ENCODE measurements at places on chromosomes 2 and 18.

GRCh38 chr18:54479365-54479764 is 111.7 kb upstream of the DYNAP start:
- no peak for DNase-seq

DNA sequence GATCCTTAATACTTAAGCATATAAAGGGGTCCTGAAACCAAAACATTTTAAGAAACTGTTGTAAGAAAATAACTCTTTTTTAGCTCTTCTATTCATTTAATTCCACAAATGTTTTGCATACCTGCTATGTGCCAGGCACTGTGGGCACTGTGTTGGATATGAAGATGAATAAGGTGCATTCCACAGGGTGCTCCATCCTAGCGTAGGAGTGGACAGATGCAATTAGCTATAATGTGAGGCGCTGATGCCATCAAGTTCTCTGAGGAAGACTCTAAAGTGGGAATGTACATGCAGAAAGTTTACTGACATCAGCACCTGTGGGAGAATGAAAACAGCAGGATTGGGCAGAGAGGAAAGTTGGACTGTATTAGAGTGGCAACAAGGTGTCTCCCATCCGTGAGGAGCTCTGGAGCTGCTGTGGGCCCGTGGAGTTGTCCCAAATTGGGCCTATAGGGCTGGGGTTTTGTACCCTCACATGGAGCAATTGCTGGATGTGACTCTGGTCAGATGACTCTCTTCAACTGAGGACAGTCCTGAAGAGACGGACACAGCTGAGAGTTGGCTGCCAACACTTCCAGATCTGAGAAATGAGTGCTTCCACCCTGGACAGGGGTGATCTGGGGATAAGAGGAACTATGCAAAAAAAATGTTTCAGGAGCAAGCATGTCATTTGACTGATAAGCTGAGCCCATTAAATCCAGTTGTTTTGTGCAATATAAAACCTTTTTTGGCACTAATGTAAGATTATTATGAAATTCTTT is 22.3 kb downstream of the CD8A start:
- no peak for DNase-seq

GRCh38 chr2:23524261-23524706 is 139.3 kb downstream of the KLHL29 start:
- no peak for DNase-seq

DNA sequence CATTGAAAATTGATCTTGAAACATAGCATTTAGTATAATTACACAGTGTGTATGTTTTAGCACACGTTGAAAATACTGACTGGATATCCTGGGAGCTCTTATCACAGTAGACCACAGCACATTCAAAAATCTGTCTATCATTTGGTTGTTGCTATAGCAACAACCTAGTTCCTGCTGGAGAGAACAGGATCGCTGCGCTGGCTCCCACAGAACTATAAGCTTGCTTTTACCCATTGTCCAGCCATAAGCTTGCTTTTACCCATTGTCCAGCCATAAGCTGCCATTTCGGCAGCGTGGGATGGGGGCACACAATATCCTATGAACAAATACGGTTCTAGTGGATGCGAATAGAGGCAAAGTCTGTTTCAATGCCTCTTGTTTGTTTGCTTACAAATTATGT is 70.4 kb upstream of the ST6GAL2 start:
- DNase-seq, result no peak

DNA sequence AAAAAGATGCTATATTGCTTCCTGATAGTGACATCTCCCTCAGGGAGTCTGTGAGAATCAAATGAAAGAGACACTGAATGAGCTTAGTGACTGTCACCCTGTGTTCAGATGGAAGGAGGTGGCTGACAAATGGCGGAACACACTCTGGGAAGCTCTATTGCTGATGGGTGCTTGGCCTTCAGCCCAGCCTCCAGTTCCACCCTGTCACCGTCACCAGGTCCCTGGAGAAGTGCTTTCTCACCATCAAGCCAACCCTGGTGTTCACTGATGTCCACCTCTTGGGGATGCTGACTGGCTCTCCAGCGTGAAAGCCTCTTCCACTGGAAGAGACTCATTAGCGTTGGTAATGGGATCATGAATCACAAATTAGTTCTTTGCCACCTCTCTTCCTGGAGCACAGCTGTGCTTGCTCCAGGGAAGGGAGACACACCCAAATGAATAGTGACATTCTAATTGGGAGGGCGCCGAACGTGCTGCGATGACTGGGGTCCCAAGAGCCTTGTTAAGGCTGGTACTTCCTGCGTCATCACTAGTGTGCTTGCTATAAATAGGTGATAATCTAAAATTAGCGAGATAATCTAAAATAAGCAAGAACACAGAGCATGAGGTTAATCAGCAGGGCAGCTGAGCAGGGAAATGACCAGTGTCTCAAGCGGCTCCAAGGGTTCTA is 154.0 kb downstream of the CLIP4 start:
- DNase-seq, result no peak

- no peak for DNase-seq
Observed at GRCh38 chr2:176579608-176580007, 310.4 kb downstream of the MTX2 start.

DNA sequence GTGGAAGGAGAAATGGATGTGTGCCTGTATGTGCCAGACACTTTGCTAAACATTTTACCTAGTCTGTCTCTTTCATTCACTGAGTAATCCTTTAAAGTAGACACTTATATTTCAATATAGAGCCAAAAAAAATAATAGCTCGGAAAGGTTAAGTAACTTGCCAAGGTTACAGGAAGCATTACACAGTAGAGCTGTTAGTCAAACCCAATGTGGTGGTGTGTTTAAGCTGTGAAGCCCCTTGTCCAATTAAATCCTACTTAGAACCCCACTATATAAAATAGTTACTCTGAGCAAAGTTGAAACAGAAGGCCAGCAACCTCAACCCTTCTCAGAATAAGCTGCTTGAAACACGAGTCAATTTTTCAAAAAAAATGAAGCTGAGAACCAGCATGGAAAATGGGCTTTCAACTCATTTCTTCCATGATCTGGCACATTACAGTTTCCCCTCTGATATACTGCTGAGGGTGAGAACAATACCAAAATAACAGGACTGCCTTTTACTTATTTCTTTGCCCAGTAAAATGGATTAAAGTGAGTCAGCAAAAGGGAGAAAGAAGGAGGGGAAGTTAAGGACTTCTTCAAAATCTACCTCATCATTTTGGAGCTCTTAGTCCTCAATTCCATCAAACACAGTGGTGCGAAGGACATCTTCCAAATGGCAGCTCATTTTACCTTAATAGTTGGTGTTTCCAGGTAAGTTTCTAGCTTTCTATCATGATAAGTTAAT is 7.9 kb downstream of the RDH14 start:
- no peak for DNase-seq

DNA sequence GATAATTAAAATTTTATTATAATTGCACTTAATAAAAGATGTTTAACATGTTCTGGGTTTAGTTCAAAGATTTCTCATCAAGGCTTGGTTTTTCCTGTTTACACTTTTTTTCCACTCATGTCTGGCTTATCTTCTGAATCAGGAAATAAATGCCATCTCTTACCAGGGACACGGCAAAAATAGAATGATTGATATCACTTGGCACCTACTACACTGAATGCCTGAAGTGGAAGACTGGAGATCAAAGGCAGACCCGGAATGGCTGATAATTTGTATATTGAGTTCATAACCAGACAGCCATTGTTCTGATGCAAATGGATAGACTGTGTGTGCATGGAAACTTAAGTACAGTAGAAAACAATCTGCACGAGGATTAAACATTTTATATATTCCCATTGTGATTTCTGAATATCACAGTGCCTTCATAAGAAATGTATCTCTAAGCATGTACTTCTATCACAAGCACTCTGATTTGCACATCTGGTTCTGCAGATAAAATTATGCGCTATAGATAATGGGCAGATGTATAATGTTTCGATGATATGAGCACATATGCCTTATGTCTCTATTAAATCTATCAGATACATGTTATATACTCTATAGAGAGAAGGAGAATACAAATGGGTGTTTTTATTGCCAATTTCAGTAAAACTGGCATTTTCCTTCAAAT is 304.8 kb downstream of the RND3 start:
- DNase-seq, result no peak

DNA sequence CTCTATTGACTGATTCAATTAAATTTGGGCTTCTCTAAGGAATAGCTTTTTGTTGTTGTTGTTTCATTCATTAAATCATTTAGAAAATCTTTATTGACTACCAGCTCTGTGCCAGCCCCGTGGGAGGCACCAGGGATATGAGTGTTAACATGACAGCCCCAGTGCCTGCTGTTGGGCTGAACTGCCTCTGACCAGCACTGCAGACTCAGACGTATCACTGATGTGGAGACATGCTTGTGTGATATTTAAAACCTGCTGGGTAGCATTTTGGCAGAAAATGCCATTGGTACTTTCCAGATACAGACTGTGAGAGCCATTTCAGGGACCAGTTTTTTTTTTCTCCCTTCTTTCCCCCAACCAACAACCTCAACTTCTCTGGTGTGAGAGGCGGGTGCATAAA is 38.6 kb upstream of the KCNF1 start:
- DNase-seq, result no peak
